8988T (cell line): ENCODE measurements at places on chromosomes 16 and 17.

GRCh38 chr17:73855720-73856333 is 211.6 kb upstream of the SDK2 start:
- no peak for DNase-seq

DNA sequence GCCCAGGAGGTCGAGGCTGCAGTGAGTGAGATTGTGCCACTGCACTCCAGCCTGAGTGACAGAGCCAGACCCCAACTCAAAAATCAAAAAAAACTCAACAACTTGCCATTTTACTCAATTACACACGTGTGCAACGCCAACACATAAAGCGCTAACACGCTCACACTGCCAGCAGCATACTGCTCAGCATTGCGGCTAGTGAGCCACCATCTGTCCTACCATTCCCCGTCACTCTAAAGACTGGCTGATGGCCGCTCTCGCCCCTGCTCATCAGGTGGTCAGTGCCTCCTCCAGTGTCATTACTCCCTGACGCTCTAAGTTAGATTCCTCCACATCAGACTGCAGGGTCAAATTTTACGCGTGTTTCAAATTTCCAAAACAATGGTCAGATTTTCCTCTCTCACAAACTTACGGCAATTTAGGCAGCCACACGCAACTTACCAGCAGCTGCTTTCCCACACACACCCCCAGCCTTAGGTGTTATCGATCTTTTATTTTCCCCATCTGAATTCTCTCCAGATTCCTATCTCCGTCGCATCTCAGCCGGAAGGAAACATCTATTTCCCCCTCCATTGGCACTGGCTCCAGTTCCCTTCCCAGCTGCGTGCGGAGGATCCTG is 240.8 kb downstream of the C16orf95 start:
- DNase-seq: no peak

DNA sequence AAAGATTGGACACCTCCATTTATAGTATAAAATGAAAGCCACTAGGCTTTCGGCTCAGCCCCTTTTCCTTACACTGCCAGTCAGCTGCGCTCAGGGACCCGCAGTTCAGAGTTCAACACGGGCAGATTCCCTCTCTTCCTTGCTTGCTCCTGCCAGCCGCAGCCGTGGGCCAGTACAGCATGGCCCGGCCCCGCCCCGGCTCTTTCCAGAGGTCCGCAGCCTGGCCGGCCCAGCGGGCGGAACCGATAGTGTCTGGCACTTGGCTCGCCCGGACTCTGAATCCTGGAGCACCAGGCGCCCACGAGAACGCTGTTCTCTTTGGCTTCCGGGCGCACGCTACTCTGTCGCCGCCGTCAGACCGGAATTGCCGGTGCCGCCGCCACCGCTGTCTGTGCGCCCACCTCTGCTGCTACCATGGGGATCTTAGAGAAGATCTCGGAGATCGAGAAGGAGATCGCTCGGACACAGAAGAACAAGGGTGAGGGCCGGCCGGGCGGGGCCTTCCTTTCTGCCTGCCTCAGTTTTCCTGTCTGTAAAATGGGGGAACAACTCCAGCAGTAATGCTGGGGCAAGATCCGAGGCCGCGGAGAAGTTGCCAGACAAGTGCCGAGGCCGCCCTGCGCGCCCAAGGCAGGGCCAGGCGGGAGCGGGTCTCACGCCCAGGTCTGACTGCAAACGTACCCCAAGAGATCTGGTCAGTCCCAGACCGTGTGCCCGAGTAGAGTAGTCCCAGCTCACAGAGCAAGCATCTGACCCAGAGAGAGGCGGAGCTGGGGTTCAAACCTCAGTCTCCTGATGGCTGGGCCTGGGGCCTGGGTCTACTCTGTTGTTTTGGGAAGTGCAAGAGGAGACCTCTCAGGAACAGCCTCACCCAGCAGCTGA is at the start of gene DRG2:
Gene DRG2, plus strand, starts transcription at position 339 of the 882 bp plus-strand sequence. Its CDS starts 76 bp downstream, at position 415.
- DNase-seq: peak; percentile 91

GRCh38 chr16:84774810-84775209 is 45.0 kb upstream of the CRISPLD2 start:
- no peak for DNase-seq

- no peak for DNase-seq
These were observed 7.0 kb downstream of the TMC8 start for GRCh38 chr17:78137392-78138203.

DNA sequence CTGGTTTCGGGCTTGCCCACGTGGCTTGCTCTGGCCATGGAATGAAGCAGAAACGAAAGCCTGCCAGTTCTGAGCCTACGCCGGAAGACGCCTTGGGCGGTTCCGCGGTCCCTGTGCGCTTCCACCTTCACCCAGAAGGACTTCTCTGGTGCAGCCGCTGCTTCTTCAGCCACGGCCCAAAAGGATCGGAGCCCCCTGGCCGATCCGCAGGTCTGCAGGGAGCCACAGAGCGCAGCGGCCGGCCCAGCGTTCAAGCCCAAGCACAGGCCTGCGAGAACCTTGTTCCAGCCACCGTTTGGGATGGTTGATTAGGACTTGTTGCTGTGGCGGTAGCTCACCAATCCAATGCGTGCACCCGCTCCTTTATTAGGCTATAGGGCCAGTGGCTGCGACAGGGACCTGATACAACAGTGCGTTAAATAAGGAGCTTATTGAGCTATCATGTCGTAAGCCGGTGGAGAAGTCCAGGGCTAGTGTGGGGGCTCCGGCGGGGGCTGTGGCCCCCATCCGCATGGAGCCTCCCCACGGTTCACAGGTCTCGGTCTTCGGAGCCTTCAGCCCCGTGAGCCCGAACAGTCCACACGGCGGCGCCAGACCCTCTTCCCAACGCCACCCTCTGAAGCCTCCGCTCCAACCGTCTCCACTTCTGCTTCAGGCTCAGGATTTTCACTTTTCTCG is 10.2 kb upstream of the MPP2 start:
- DNase-seq: no peak
